Retinal pigment epithelial cell (primary cell): ENCODE measurements at places on chromosomes 2 and 18.

- peak; percentile 68 for DNase-seq
Measured at GRCh38 chr18:55997151-55997561, 409.2 kb upstream of the TCF4 start.

DNA sequence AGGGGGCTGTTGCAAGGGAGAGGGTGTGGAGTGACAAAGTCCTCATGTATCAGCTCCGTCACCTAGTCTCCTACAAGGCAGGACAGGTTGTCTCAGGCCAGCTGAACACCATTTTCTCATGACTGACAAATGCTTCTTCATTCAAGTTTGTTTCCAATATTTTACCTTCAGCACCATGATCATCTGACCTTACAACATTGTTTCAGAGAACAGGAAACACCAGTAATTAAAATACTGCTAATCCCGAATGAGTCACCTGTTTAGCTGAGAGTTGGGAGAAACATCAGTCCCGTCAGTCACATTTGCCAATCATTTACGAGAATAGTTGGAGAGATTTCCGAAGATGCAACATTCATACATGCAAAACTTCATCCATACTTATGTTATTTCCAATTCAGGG lies 25.7 kb upstream of the SP5 start:
- peak; percentile 25 for DNase-seq

GRCh38 chr2:121694398-121695170 lies 42.1 kb downstream of the NIFK start:
- peak; percentile 72 for DNase-seq

- DNase-seq, result no peak
Measured at GRCh38 chr2:200430017-200430416, 79.9 kb downstream of the KCTD18 start.

- DNase-seq, result no peak
Measured at GRCh38 chr2:96273763-96274162, 7.7 kb downstream of the CIAO1 start.

GRCh38 chr18:13495961-13496360 lies 230.4 kb downstream of the FAM210A start:
- no peak for DNase-seq

- DNase-seq, result no peak
Measured at GRCh38 chr2:78082555-78082954, 560.4 kb upstream of the LRRTM4 start.

DNA sequence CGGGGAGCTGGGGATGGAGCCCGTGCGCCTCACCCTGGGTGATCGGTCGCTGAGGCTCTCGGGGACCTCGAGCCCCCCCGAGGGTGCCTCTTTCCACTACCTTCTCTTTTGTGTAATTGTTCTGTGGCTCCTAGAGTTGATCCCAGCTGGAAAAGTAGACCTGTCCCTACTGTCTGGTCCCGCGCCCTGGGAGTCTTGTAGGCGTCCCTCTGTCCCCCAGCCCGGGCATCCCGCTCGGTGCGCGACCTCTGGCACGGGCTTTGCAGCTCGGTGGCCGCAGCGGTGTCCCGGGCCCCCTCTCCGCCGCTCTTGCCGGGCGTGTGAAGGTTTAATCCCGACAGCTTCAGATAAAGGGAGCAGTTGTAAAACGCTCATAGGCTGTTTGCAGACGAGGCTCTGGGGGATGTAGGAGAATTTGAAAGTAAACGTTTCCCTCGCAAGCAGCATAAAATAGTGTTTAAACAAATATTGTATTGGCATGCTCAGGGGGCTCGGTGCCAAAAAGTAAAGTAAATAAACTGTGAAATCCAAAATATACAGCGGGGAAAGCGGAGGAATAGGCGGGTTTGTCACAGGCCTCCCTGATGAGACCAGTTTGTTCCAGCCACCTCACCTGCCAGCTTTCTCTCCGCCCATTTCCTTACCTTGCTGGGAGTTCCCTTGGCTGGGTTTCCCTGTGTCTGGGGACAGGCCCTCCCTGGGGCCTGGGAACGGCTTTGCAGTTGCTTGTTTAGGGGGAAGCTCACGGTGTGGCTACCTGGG lies 1.9 kb downstream of the GLI2 start:
- no peak for DNase-seq

- no peak for DNase-seq
Measured at GRCh38 chr2:117820444-117820843, 6.0 kb downstream of the DDX18 start.

DNA sequence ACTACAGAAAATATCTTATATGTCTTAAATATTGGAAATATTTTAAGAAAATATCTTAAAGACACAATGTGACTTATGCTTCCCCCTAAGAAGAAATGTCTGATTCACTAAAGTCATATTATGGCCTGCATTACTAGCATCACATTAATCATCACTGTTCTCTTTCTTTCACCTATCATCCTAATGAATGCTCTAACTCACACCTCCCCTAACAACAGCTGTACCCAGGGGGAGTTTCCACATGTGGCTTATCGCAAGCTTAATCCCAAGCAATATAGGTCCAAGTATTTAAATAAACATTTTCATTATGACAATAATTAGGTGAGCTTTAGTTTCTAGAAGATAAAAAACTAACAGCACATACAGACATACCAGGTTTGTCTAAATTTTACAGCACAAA lies 39.6 kb downstream of the REV1 start:
- DNase-seq, result no peak

DNA sequence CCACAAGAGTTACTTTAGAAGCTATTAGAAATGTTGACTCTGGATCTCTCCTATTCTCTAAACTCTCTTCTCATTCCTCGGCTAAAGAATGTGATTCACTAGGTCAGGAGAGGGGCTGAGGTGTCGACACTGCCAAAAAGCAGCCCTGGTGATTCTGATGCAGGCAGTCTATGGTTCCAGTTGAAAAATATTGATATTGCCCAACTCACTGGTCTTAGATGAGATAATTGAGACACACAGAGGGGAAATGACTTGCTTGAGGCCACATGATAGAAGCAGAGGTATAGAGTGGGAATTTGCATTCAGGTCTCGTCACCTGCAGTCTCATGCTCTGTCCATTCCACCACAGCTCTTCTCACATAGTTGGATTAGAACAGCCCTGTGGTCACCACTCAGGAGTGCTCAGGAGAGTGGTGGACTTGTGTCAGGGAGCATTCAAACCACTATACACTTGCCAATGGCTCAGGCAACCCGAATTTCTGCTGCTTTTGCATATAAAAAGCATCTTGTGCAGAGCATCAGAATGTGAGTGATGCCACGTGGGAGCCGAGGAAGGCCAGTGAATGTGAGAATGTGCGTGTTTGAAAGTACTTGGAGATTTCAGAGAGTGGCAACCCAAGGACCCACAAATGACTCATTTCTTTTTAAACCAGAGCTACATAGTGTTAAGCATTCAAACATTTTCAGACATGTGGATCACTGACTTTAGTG lies 65.1 kb upstream of the CTLA4 start:
- DNase-seq, result peak; percentile 82

GRCh38 chr18:37661478-37661877 lies 95.9 kb upstream of the CELF4 start:
- no peak for DNase-seq

GRCh38 chr2:22855761-22856184 lies 529.2 kb upstream of the KLHL29 start:
- no peak for DNase-seq
